ENCODE measurements at places on chromosomes 7 and 10.

DNA sequence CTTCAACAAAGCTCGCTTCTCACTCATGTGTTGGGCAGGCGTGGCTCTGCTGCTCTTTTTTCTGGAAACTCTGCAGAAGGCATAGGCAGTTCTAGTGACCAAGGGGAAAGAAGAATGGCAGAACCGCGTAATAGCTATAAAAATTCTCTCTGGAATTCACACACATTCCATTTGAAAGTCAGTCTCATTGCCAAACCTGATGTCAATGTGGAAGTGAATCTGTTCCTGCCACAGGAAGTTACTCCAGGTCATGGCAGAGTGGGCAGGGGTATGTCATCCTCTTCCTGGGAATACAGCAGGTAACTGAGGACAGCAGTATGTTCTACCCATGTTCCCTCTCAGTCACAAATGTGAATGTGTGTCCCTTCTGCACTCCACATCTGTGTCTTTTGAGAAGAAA lies 8.2 kb upstream of the PAXIP1 start:
- DNase-seq, result no peak

DNA sequence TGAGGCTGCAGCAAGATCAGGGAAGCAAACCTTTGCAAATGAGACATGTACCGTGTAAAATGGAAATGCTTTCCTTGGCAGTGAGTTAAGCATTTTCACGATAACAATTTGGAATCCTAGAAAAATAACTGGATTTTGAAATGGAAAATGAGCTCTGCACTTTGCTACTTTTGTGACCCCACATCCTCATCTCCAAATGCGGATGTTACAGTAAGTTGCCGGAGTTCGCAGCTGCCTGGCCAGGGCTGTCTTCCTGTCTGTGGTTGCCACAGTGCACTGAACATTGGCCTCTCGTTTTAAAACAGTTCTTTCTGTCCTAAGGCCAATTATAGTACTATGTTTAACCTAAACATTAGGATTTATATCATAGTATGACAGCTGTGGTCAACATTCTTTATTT lies 136.2 kb upstream of the FZD8 start:
- DNase-seq, result no peak

- no peak for DNase-seq
Measured at GRCh38 chr7:130970196-130970595, 236.2 kb upstream of the KLF14 start.

GRCh38 chr10:103433858-103434257 lies 18.3 kb downstream of the CALHM2 start:
- no peak for DNase-seq

- DNase-seq, result no peak
Measured at GRCh38 chr7:12281038-12281437, 69.9 kb downstream of the TMEM106B start.

DNA sequence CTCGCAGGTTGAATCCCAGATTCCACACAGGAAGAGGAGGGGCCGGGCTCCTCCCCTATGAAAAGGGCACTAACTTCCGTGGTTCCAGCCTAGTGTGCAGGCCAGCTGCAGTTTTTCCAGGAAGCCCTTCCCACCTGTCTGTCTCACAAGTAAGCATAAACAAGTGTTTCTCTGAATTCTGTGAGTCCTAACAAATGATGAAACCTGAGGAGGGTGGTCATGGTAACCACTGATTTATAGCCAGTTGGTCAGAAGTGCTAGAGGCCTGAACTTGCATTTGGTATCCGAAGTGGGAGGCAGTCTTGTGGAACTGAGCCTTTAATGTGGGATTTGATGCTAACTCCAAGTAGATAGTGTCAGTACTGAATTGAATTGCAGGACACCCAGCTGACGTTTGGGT lies 54.7 kb upstream of the STEAP4 start:
- DNase-seq, result no peak

DNA sequence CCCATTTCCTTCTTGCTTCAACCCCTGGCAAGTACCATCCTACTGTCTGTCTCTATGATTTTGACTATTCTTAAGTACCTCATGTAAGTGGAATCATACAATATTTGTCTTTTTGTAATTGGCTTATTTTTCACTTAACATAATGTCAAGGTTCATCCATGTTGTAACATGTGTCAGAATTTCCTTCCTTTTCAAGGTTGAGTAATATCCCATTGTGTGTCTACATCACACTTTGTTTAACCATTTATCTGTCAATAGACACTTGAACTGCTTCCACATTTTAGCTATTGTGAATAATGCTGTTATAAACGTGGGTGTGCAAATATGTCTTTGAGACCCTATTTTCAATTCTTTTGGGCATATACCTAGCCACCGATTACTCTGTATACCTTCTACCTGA lies 14.0 kb upstream of the CDK14 start:
- DNase-seq, result no peak

Measured in activated CD4-positive, alpha-beta T cell treated with anti-CD3 and anti-CD28 coated beads, Interleukin-2, amount 50 U/mL, for 4 hours (primary cell).